Ureter (tissue), 1 donor: ENCODE measurements at places on chromosomes 1 and 21.

GRCh38 chr1:240399381-240399780 lies 212.6 kb downstream of the GREM2 start:
- DNase-seq = no peak

DNA sequence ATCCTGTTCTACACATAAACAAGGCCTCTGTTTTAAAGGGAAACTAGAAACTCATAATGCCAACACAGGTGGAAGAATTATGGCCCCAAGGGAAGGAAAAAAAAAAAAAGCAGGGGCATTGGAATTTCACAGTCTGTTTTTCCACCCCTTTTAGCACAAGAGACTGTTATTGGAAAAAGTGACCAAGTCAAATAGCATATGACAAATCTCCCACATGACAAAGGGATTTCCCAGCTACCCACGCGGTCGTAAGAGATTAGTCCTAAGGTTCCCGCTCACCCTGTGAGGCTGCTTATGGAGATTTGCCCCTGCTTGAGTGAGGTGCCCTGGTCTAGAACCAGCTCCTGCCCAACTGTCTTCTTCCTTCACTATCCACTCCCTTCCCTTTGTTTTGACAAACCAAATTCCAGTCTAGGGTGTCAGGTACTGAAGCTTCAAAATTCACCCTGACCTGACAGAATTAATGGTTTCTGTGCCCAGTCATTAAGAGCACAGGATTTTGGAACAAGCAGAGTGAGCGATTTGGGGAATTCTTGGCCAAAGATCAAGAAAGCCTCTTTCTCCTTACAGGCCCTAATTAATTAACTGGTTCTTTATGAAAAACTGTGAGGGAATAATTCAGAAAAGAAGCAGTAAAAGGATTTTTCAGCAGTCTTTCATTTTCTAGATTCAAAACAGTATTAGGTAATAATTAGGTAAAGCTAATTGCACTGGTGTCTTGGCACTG lies 107.3 kb downstream of the NMNAT2 start:
- no peak for DNase-seq

GRCh38 chr1:71087713-71088112 lies 6.9 kb upstream of the ZRANB2 start:
- no peak for DNase-seq

DNA sequence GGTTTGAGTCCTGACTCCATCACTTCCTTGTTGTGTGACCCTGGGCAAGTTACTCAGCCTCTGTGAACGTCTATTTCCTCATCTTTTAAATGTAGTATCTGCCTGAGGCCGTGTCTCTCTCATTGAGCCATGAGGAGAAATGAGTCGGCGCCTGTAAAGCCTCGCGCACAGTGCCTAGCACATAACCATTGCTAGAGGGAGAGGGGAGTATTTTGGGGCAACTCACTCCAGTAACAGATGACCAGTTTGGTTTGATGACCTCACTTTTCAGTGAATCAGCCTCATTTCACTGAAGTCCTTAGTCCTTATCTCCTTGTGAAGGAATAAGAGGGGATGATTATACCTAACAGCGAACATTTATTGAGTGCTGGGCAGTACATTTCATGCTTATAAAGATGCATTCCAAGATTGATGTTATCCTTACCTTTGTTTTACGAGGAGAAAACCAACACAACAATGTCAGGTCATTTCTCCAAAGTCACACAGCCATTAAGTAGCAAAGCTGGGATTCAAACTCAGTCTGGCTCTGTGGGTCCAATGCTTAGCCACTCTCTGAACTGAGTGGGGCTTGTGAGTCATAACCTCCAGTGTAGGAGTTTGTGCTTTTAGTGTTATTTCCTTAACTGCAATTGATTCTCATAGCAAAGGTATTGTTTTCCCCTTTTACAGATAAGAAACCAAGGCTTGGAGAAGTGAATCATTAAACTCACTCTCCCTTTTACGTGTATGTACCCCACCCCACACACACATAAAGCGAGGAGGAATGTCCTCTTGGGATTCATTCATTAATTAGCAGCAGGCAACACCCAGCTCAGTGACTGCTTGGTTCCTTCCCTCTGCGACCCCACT lies 25.9 kb downstream of the KCNC4 start:
- no peak for DNase-seq

- DNase-seq = no peak
These were observed 18.8 kb downstream of the WNT9A start for GRCh38 chr1:227928811-227929375.

DNA sequence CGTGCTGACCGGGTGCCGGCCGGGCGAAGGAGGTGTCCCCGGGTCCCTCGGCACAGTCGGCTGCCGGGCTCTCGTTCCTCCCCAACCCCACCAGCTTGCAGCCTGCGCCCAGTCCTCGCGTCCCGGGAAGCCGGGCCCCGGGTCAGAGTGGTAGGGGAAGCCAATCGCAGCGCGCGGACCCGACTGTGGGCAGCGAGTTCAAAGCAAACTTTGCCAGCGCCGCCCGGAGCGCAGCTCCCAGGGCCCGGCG lies 328 bp downstream of the MYCL start:
- DNase-seq = no peak

DNA sequence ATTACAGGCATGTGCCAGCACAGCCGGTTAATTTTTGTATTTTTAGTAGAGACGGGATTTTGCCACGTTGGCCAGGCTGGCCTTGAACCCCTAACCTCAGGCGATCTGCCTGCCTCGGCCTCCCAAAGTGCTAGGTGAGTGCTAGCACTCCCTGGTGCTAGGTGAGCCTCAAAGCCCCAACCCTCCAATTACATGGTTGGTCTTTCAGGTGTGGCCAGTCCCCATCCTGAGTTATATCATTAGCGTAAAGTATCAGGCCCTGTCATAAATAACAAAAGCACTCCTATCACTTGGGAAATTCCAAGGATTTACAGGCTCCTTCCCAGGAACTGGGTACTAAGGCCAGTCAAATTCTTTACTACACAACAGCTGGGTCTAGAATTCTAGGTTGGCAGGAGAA lies 138.0 kb downstream of the PIK3R3 start:
- no peak for DNase-seq

DNA sequence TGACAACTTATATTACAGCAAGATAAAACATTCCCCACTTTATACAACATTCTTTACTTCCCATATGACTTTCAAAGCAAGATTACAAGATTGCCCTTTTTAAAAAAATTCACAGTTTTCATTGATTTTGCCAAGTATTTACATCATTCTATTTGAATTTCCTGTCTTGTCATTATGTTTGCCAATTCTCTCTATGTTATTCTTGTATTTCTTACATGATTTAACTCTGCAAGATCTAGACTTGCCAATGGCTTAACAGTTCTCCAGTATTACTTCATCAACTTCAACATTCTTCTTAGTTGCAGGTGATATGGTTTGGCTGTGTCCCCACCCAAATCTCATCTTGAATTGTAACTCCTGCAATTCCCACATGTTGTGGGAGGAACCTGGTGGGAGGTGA lies 31.6 kb downstream of the FMO4 start:
- no peak for DNase-seq

DNA sequence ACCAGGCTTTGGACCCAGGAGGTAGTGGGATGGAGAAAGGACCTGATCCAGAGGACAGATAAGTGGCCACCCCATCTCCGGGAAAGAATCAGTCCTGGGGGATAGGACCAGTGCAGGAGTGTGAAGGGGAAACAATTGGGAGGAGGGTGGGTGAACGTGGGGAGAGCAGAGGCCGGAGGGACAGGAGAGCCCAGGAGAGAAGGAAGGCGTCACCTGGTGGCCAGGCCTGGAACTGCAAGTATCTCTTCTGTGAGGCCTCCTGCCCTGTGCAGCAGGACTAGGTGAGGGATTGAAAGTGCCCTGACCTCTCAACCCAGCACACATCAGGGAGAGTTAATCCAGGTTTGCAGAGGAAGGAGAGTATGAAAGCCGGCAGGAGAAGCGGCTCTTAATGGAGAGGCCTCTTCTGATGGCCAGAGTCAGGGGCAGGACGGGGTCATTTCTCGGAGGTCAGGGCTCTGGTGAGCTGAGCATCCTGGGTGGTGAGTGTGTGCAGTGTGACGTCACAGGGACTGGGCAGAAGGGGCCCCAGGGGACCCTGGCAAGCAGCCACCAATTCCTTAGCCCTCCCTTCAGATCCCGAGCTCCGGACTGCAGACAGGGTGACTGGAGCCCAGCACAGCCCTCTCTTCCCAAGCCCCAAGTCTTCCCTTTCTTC lies 9.2 kb upstream of the LAD1 start:
- DNase-seq = peak; percentile 87

DNA sequence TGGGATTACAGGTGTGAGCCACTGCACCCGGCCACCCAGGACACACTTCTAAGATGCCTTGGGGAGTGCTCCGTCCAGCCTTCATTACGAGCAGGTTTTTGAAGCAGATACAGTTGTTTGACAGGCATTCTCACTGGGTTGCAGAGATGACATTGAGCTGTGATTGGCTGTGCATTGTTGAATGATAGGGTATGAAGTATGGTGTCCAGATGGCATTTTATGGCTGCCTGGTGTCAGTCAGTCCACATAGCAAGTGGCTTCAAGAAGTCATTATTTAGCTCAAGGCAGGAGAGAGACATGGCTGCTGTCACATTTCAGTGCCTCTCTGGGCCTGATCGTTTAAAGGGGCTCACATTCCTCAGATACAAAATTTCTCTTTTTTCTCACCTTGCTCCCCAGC lies 14.8 kb upstream of the PADI2 start:
- DNase-seq = no peak

- no peak for DNase-seq
These were observed 51.2 kb downstream of the PLXNA2 start for GRCh38 chr1:208192995-208193394.

DNA sequence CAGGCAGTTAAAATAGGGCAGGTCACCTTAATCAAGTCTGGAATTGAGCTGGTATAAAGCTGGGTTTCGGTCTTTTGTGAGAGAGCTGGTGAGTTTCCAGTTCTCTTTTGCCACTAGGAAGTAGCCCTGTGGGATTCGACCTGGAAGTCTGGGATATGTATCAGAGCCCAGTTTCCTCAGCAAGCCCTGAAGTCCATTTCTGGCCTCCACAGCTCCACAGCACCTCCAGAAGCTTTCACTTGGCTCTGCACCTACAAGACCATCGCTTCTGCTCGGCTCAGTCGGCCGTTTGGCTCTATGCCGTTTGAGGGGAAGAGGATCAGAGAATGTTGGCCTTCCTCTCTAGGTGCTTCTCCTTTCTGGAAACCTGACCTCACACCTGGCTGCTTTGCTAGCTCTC lies 148.0 kb downstream of the GALNT2 start:
- no peak for DNase-seq

- no peak for DNase-seq
These were observed 228.6 kb downstream of the PAPPA2 start for GRCh38 chr1:176691251-176692228.

GRCh38 chr1:225890346-225891228 lies 1.6 kb upstream of the LEFTY1 start:
- no peak for DNase-seq

- DNase-seq = no peak
These were observed 109.1 kb upstream of the GADD45A start for GRCh38 chr1:67575861-67576260.

- DNase-seq = peak; percentile 22
These were observed 399.4 kb downstream of the PTPRU start for GRCh38 chr1:29635501-29636263.

GRCh38 chr1:27643600-27644368 lies 8.8 kb upstream of the FGR start:
- DNase-seq = no peak

DNA sequence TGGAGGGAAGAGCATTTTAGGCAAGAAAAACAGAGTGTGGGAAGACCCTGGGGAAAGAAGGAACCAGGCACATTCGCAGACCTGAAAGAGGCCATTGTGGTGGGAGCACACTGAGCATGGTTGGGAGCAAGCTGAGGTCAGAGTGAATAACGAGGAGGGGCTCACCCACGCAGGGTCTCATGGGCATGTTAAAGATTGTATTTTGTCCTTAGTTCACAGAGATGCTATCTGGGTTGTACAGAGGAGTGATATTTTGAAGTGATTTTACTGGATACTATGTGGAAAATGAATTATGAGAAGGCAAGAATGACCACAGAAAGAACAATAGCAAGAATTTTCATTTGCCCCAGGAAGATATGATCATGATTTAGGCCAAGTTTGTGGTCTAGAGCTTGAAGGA lies 578.3 kb upstream of the NR5A2 start:
- DNase-seq = no peak

GRCh38 chr1:158335213-158335532 lies 3.8 kb upstream of the CD1B start:
- no peak for DNase-seq

GRCh38 chr1:63784489-63785390 lies 10.9 kb downstream of the ROR1 start:
- DNase-seq = no peak

GRCh38 chr1:241999026-241999425 lies at the start of gene MAP1LC3C:
Gene MAP1LC3C (minus strand): TSS chr1:241999098. CDS start chr1:241999008, 90 bp downstream.
- DNase-seq = no peak

- no peak for DNase-seq
These were observed 264.4 kb upstream of the VAMP3 start for GRCh38 chr1:7506454-7507284.

GRCh38 chr1:117567976-117568375 lies 37.9 kb upstream of the TENT5C start:
- no peak for DNase-seq

DNA sequence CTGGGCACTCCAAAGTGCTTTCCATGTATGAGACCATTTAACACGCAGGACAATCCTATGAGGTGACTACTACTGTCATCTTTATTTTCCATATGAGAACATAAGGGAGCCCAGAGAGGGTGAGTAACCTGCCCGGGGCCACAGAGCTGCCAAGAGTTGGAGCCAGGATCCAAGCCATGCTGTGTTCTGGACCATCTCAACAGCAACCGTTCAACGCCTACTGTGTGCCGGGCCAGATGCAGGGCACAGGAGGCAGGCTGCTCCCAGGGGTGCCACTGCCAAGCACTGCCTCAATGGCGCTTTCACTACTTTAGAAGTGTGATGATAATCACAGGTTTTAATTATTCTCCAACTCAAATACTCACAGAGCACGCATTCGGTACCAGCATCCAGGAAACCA lies 3.8 kb downstream of the ALDH4A1 start:
- no peak for DNase-seq

- DNase-seq = no peak
These were observed 10.3 kb upstream of the PTPN7 start for GRCh38 chr1:202170726-202171125.

GRCh38 chr1:53620061-53620855 lies 118.7 kb downstream of the GLIS1 start:
- DNase-seq = no peak

DNA sequence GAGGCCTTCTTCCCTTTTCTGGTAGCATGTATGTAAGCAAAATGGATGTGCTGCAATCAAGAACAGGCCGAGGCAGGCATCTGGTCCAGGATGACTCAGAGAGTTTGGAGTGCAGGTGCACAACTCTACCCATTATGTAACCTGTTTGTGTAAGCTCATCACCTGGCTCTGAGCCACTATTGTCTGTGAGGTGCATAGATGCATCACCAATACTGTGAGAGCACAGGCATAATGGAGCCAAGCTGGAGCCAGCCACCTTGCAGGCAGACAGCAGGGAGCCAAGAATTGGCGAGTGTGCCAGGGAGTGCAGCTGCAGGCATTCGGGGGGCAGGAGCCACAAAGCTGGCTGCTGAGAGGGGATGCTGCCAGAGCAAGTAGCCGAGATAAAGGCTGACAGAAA lies 549.9 kb upstream of the RGS18 start:
- DNase-seq = no peak
